ENCODE measurements at places on chromosomes 1 and 21. TPM values are rescaled to one million over a fixed set of nuclear protein-coding genes. Genes with fewer than 3 reads are reported as not detected.
A peak's percentile ranks its signal among the peaks of the same experiment; 100 is the strongest.

MAPKAPK2 gene
- total RNA-seq = 93.7 TPM

DNA sequence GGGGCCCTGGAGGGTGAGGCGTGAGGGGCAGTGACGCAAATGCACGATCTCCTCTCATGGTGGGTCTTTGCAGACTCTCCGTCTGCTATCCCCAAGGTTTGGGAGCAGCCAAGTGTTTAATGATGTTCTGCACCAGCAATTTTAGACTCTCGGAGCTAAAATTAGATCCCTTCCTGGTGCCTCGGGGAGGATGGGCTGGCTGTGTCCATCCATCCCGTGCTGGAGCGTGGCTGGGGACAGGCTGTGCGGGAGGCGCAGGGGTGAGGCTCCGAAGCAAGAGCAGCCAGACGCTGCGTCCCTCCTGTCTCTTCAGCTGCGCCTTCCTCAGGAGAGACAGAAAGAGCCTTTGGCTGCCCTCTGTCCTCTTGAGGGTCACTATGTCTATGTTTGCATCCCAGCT lies 387.6 kb downstream of the CAMTA1 start:
- no peak for DNase-seq

DNA sequence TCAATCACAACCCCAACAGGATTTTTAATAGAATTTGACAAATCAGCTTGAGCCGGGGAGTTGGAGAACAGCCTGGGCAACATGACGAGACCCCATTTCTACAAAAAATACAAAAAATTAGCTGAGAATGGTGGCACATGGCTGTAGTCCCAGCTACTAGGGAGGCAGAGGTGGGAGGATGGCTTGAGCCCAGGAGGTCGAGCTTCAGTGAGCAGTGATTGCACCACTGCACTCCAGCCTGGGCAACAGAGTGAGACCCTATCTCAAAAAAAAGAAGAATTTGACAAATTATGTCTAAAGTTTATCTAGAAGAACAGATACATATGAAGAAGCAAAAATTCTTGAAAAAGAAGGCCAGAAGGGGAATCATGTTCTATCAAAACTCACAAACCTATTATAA lies 43.2 kb downstream of the FRRS1 start:
- DNase-seq = no peak

DNA sequence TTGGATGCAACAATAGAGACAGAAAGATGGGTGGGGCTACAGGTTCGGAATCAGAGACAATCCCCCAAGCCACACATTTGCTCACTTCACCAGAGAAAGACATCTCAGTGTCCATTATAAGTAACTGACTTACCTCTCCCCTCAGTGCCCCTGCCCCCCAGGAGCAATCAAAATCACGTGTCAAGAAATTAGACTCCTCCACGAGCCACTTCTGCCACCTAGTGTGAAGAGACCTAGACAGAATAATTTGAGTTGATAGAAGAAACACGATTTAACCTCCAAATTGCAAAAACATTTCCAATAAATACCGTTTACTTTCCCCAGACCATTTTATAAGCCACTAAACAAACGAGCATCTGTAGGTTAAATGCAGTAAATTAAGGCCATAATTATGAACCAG lies 123.2 kb downstream of the SLC30A10 start:
- DNase-seq = peak; percentile 16

- DNase-seq = no peak
Observed at GRCh38 chr1:36206323-36206858, 17.9 kb upstream of the THRAP3 start.

- no peak for DNase-seq
Observed at GRCh38 chr1:54069791-54070170, 16.4 kb downstream of the TCEANC2 start.

DNA sequence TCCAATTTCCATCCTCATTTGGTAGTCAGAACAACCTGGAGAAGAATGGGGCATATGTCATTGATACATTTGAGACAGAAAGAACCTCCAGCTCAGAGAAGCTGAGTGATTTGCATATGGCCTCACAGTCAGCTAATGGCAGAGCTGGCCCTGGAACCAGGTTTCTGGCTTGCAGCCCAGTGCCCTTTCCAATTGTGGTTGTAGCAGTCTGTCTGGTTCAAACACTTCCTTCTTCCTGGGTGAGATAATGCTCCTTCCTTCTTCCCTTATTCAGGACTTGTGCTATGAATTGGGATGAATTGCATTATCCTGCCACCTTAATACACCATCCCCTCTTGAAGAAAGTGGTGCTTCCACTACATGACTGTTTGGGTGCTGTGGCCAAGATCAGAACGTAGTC lies 24.2 kb downstream of the SLC5A9 start:
- DNase-seq = peak; percentile 80

DNA sequence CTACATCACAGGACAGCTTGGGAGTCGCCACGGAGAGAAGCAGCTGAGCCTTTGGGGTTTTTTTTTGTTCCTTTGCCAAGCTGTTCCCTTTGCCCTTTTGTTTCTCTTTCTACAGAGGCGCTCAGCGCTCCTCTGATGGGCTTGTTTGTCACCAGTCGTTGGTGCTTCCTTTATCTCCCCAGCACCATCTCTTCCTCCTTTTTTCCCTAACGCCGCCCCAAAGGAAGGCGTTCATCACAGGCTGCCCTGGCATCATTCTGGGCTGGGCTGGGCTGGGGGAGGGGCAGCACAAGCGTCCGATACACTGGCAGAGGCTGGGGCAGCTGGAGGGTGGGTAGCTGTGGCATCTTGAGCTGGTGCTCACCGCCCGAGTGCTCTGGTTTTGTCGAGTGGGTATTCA lies 10.5 kb downstream of the IGSF21 start:
- no peak for DNase-seq

DNA sequence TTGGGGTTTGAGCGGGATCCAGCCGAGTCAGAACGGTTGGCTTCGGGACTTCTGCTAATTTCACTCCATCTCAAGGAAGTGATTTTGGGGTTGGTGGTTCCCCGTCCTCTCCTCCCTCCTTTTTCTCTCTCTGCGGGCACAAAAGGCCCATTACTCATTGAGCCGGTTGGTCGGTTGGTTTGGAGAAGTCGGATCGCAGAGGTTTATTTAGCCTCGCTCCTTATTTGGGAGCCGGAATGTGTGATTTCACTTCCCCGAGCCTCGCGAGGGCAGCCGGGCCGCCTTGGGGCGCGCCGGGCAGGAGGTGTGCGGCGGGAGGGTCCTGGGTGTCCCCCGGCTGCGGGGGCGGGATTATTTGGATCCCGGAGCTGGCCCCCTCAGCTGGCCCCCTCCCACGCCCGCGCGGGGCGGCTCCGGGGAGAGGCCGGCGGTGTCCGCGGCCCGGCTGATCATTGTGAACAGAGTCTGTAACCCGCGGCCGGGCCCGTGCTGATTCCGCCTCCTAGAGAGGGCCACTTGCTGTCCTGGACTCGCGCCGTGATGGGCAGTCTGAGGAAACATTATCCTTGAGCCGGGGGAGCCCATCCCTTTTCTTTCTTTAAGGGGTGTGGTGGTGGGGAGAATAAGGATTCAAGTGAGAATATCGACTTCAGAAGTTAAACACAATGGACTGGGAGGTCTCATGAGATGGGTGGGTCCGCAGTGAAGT lies 1.2 kb downstream of the MAPKAPK2 start:
- peak; percentile 61 for DNase-seq

All from Calu3 (cell line).